GM23338 (cell line): ENCODE measurements at places on chromosomes 6 and 20.

DNA sequence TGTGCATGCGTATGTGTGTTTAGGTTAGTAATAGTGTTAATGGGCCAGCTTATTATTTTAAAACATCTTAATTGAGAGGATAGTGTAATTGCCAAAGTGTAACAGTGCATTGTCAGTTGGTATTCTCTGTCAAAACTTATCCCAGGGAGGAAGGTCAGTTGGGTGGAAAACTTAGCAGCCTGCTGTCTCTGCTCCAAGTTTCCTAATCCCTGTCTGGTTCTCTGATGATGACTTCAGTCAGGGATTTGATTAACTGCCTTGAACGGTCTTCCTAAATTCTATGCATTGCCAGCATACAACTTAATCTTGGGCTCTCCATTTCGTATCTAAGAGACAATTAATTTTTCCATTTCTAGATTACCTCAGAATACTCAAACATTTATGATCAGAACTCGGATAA is 51.1 kb downstream of the L3MBTL3 start:
- DNase-seq = no peak

- no peak for DNase-seq
Observed at GRCh38 chr6:7762760-7763159, 36.9 kb downstream of the BMP6 start.

DNA sequence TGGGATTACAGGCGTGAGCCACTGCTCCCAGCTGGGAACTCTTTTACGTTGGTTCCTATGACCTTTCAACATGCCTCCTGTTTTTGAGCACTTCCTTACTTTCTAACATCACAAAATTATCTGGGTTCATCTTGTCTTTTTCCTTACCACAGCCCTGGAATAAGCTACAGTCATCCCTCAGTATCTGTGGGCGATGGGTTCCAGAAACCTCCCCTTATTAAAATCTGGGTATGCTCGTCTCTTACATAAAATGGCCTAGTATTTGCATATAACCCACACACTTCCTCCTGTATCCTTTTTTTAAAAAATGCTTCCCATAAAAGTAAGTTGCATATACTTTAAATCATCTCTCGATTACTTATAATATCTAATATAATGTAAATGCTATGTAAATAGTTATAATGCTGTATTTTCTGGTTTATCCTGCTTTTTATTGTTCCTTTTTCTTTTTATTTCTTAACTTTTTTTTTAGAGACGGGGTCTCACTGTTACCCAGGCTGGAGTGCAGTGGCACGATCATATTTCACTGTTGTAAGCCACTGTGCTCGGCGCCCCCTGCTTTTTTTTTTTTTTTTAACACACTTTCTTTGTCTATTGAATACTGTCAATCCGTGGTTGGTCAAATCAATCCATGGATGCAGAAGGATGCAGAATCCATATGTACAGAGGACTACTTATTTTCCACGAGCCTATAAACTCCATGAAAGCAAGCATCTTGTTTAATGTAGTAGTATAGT is 9.2 kb downstream of the RPF2 start:
- DNase-seq = no peak

GRCh38 chr6:106763361-106763760 is 134.0 kb downstream of the QRSL1 start:
- DNase-seq = no peak

DNA sequence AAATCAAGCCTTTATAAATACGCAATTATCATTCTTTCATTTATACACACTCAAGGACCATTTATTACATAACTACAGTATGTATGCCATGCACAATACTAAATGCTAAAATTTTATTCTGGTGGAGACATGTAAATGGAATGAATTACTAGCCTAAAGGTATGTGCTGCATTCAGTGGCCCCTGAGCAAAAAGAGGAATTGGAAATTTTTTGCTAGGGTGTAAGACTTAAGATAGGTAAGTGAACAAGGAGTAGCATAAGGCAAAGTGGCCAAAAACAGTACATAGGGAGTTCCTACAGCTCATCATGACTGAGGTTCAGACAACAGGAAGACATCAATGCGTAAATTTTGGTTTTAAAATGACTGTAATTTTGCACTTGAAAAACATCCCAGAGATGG is 2.3 kb upstream of the MTFR2 start:
- no peak for DNase-seq

- DNase-seq = no peak
Observed at GRCh38 chr6:136737871-136738691, 54.2 kb downstream of the MAP3K5 start.

DNA sequence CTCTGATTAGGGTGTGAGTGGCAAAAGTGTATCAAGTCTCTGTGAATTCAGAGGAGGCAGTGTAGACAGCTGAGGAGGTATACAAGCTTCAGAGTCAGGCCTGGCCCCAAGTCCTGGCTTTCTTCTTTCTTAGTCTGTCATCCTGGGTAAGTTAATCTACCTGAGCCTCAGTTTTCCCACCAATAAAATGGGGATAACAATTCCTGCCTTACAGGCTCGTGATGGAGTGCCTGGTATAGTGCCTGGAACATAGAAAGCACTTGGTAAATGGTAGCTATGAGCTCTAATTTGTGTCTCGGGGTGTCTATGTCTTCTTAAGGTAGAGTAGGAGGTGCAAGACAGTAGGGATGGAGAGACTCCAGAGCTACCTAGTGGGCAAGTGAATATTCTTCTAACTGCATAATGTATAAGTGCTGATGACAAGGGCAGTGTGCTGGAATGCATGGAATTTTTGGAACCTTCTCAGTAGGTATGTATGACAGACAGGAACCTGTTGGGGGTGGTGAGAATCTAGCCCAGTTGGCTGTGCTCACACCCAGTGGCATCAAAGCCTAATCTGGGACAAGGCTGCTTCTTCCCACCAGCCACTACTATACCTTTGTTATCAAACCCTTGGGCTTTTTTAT is 4.0 kb upstream of the SCUBE3 start:
- peak; percentile 40 for DNase-seq
